NCI-H1930 (cell line): ENCODE measurements at places on chromosomes 7 and 10.

GRCh38 chr10:30762620-30763019 is 133.1 kb upstream of the LYZL2 start:
- no peak for DNase-seq

- no peak for DNase-seq
Observed at GRCh38 chr10:103669243-103669929, 175.9 kb downstream of the NEURL1 start.

GRCh38 chr7:44114586-44115310 is 8.6 kb downstream of the POLD2 start:
- no peak for DNase-seq

DNA sequence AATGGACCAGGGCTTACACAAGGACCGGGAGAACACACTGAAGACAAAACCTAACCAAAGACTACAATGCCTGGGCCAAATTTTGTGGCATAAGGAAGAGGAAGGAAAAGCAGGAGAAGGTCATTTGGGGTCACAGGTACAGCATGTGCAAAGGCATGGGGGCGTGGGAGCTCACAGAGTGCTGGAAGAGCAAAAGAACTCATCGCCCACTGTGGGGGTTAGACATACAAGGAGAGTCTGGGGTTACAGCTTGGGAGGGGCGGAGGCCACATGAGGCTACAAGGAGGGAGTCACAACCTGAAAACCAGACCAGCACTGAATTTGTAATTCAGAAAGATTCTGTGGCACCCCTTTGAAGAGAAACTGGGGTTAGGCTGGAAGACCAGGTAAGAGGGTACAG is 9.7 kb downstream of the PUS7 start:
- no peak for DNase-seq

- no peak for DNase-seq
Observed at GRCh38 chr7:147089051-147089461, 972.5 kb downstream of the CNTNAP2 start.

DNA sequence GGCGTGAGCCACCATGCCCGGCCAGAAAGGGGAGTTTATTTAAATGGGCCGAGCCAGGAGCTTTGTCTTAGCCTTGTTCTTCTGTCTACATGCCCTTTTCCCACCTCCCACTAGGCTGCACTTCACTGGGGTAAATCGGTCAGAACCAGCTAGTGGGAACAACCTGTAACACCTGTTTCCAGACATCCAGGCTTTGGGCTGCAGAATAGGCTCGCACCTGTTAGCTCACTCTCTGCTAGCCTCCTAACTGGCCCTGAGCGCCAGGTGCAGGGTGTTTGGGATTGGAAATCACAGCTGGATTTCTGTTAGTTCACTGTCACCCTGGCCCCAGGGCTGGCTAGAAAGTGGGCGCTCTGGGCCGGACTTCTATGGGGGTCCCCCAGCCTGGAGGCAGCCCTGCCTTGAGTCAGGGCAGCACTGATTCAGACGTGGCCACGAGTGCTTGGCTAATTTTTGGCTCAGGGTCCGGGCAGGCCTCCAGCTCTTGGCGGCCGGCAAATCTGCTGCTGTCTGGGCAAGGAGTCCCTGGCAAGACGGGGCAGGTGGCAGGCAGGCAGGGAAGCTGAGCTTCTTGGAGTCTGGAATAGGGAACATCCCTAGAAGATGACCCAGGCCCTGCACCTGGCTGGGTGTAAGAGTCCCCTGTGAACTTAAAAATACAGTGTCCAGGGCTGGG is 48.6 kb downstream of the GTF2IRD1 start:
- DNase-seq, result no peak

DNA sequence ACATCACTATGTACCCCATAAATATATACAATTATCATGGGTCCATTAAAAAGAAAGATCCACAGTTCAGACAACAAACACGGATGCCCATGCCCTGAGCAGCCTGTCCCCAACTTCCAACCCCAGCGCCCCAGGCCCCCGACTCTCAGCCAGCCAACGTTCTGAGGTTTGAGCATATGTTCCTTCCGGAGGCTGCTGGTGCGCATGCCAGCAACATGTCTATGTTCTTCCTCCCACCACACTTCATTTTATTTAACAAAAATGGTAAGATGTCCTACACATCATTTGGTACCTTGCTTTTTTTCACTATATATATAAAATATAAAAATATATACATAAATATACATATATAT is 250.9 kb downstream of the MAD1L1 start:
- DNase-seq, result no peak

- DNase-seq, result no peak
Observed at GRCh38 chr7:117386110-117386706, 41.1 kb downstream of the ASZ1 start.

GRCh38 chr10:15485684-15486316 is 114.7 kb upstream of the FAM171A1 start:
- no peak for DNase-seq

- DNase-seq, result no peak
Observed at GRCh38 chr7:55439627-55440026, 74.5 kb downstream of the LANCL2 start.

DNA sequence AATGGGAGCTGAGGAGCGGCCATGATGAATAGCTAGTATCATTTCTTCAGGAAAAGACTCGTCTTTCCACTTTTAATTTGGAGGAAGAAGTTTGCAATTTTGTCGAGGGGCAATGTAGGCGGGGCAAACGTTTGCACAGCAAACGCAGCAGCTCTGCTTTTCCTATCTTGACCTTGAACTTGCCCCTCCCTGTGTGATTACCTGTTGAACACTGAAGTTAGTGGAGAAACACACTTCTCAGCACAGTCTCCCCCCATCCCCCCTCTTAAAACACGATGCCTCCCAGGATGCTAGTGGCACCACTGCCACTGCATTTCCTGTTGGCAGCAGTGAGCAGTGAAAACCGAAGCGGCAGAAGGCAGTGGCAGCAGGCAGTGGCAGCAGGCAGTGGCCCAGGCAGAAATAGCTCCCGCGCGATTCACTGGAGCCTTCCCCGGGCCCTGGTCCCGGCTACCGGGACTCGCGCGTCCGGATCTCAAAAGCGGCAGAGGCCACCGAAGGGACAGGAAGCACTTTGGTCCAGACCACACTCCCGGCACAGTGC is at the start of gene EPDR1:
EPDR1 (plus strand) TSS at position 336 of the 544 bp plus-strand sequence. CDS start 300 bp downstream, outside the sequence.
- peak; percentile 46 for DNase-seq

GRCh38 chr10:61897671-61898434 is 3.6 kb upstream of the ARID5B start:
- no peak for DNase-seq

DNA sequence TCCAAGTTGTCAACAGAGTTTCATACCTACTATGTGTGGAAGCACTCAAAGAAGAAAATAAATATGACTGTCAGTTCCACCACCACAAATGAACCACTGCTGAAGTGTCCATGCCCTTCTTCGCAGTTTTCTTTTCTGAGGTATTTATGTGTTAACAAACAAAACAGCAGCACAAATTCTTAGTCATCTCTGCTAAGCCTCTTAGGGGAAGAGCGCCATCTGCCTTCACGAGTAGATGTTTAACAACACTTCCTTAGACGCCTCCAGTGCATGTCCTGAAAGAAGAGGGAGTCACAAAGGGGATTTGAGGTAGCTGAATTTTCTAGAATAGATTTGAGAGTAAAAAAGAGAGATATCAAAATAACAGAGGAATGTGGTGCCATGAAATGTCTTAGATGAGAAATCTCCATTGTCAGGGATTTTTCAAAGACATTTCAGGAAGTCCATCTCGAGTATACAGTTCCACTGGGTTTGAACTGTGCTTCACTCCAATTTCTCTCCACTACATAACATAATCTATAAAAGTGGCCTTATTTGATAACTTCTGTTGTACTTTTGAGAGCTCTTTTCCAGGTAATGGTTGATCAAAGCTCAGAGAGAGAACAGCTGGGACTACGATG is 775.3 kb upstream of the POM121L12 start:
- DNase-seq, result no peak

DNA sequence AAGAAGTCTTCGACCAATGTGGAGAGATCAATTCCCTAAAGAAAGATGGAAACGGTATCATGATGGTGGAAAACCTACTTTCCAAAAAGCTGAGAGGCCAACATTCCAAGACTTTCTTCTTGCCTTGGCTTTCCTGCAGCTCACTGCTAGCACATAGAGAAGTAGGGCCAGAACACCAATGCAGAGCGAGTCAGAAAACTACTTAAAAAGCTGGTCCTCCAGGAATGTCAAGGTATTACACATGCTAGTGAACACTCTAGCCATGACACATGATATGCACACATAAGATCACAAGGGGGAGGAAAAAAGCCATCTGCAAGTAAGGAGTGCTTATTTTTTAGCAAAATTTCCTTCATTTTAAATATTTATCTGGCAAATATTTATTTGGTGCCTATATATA is 22.7 kb downstream of the GPAM start:
- DNase-seq, result no peak

GRCh38 chr7:37549076-37549931 is 100.6 kb upstream of the ELMO1 start:
- DNase-seq, result no peak

GRCh38 chr10:87507879-87508483 is 3.3 kb downstream of the MINPP1 start:
- no peak for DNase-seq

DNA sequence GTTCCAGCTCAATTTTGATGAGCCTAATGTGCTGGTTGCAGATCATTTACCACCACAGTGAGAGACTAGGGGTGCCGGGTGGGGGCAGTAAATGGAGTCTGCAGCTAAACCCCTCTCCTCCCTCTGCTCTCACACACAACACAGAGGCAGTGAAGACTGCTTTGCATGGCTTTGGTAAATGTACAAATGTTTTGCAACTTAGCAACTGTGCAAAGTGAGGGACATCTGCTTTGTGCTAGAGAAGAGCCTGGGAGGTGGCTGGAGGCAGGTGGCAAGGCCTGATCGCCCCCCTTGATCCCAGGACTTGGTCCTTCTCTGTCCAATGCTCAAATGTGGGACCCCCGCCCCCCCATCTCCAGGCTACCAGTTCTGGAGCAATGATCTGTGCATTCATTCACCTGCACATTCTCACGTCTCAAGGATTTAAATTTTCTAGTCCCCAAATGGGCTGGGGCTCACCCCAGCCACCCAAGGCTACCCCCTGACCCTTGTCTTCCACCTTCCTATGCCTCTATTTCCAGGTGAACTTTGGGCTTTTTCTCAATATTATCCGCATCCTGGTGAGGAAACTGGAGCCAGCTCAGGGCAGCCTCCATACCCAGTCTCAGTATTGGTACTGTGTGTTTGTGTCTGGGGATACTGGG is 11.6 kb downstream of the GHRHR start:
- no peak for DNase-seq

GRCh38 chr7:41107938-41108448 is 594.9 kb downstream of the INHBA start:
- DNase-seq, result no peak

DNA sequence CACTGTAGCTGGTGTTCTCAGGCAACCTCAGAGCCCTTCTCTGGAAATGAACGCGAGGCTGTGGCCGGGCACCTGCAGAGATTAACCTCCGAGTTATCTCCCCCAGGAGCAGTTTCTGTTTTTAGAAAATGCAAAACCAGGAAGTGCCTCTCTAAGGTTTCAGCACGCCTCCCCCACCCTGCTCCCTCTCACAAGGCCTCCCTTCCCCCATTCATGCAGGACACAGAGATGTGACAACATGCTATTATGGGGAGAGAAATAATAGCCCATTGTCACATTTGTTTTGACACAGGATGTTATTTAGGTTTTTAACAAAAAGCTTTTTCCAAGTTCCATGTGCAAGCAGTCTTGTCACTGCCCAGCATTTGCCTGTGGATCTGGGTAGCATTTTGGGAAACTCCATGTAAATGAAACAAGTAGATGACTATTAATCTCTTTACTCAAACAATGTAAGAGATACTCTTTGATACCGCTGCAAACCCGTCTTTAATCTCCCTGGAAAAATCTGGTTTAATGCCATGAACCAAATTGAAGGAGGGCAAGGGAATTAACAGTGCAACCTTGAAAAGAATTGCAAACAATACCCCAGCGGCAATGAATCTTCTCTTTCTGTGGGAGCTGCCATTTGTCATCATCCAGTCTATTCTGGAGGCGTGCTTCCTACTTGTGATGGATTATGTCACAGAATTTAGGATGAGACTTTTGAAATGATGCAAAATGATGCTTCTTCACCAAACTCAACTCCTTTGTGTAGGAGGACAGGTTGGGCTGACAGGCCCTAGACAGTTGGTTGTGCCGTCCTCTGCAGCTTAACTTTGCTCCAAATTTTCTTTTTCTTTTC is 86.5 kb upstream of the NMT2 start:
- no peak for DNase-seq

- DNase-seq, result no peak
Observed at GRCh38 chr10:114408112-114408967, 4.0 kb upstream of the AFAP1L2 start.

DNA sequence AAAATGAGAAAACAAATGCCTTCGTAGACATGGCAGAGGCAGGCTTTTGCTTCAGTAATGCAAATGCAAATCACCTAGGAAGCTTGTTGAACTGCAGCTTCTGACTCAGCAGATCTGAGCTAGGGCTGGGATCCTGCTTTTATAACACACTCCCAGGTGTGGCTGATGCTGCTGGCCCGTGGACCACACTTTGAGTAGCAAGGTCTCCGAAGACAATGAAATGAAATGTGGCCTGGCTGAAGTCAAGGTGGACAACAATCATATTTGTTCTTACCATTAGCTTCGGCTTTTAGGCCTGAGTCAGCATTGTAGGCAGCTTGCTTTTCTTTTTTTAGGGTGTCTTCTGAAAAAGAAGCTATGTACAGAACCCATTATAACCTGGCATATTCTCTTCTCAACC is 26.3 kb downstream of the COL17A1 start:
- DNase-seq, result no peak

- no peak for DNase-seq
Observed at GRCh38 chr10:127905848-127906261, 1.0 kb upstream of the PTPRE start.

DNA sequence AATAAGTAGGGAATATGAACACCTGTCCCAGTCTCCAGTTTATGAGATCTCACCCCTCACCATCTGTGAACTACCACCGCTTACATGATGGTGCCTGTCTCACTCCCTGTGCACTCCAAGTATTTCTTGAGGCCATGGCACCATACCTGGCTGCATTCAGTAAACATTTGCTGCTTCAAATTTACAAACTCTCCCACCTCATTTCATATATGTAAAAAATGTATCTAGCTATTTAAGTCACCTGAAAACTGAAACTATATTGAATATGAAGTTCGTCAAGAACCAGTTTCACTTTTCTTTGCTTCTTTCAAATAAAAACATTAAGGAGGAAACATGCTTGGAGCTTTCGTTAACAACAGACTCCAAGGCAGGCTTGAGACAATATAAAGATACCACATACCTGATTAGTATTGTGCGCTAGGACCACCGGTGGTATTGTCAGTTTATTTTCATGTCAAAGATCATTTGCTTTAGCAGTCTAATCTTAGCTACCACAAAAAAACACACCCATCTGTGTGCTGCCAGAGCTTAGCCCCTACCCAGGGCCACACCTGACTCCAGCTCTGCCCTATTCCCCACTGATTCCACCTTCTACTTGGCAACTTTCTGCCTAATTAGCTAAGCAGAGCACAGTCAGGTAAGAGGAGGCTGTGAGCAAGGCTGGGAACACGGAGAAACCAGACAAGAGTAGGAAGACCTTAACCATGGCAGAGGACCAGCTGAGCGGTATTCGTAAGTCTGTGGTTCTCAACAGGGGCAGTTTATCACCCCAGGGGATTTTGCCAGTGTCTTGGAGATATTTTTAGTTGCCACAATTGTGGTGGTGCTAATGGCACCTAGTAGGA is 92.0 kb downstream of the ZFAND4 start:
- DNase-seq, result no peak
